ENCODE measurements at places on chromosomes 13 and 19. TPM values are rescaled to one million over a fixed set of nuclear protein-coding genes. Genes with fewer than 3 reads are reported as not detected.

The FSD1 gene
- total RNA-seq, result not detected

The TLE6 gene
- total RNA-seq, result 0.65 TPM

The CLEC17A gene
- total RNA-seq, result not detected

The TNFSF9 gene
- total RNA-seq, result 0.71 TPM

The MADCAM1 gene
- total RNA-seq, result 0.24 TPM

The ELSPBP1 gene
- total RNA-seq, result not detected

The IER2 gene
- total RNA-seq, result 36.9 TPM

The ACER1 gene
- not detected for total RNA-seq

The CEACAM7 gene
- not detected for total RNA-seq

The GPR12 gene
- total RNA-seq, result 0.08 TPM

DNA sequence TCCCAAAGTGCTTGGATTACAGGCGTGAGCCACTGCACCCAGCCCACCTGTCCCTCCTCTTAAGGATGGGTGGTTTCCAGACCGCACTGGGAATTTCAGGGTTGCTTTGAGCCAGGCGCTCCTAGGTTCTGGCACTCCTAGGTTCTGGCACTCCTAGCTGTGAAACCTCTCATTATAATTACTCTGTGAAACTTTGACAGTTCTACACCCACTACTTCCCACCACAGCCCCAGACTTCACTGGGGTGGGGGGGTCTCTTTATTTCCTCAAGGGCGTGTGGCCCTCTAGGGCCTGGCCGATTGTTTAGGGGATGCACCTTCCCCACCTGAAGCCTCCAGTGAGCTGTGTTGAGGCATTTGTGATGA is 2.3 kb upstream of the ADAMTS10 start:
- DNase-seq, result no peak

DNA sequence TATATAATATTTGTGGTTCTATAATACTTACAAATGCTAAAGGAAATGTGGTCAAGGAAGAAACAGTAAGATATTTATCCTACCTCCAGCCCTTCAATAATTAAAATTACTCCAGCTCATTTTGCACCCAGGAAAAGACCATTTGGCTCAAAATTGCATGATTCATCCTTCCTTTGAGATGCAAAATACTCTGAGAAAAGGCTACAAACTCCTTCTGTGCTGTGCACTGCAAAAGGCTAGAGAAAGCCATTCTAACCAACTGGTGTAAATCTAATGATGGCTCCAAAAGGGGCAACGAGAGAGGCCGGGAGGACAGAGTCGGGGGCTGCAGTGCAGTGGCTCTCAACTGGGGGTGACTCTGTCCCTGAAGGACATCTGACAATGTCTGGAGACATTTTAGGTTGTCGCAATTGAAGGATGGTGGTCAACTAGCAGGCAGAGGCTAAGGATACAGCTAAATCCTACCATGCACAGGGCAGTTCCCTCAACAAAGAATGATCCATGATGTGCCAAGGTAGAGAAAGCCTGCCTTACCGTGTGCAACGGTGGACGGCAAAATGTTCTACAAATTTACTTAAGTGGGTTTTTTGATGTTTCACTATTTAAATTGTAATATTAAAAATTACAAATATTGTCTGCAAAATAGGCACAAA is 32.6 kb downstream of the SLC7A1 start:
- DNase-seq, result no peak

DNA sequence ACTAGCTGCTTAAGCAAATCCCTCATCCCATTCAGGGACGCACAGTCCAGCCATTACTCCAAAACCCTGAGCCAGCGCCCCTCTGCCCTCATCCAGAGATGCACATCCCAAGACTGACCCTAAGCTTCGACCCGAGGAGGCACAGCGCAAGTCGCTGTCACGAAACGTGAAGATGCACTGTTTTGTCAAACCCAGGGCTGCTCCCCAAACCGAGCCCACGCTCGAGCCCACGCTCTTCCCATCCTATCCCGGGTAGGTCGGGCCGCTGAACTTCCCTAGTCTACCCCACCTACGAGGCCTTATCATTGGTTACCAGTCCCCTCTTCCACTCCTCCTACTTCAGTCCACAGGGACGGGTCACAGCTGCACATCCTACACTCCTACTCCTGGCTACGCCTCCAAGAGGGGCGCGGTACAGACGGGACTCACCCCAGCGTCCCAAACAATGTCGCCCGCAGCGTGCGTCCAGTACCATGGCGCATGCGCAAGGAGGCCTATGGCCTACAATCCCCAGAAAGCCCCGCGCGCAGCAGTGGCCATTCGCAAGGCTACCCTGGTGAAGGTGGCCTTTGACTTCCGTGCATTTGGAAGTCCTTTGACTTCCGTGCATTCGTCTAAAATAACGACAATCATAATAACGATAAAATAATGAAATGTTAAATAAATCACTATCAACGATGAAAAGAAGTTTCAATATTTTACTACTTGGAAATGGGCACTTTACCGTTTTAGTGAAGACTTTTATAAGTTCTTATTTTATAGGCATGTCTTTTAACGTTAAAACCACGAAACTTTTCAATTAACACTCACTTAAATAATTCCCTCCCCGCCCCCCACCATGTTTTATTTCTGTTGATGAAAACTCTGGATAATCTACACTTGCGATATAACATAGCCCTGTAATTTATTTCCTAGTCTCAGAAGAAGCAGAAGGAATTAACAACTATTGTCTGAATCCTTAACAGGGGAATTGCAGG is at the start of gene ZNF285:
TSS of gene ZNF285 (minus strand) at position 470 of the 977 bp plus-strand sequence. CDS start 4,395 bp downstream, outside the sequence.
- peak; percentile 98 for DNase-seq

DNA sequence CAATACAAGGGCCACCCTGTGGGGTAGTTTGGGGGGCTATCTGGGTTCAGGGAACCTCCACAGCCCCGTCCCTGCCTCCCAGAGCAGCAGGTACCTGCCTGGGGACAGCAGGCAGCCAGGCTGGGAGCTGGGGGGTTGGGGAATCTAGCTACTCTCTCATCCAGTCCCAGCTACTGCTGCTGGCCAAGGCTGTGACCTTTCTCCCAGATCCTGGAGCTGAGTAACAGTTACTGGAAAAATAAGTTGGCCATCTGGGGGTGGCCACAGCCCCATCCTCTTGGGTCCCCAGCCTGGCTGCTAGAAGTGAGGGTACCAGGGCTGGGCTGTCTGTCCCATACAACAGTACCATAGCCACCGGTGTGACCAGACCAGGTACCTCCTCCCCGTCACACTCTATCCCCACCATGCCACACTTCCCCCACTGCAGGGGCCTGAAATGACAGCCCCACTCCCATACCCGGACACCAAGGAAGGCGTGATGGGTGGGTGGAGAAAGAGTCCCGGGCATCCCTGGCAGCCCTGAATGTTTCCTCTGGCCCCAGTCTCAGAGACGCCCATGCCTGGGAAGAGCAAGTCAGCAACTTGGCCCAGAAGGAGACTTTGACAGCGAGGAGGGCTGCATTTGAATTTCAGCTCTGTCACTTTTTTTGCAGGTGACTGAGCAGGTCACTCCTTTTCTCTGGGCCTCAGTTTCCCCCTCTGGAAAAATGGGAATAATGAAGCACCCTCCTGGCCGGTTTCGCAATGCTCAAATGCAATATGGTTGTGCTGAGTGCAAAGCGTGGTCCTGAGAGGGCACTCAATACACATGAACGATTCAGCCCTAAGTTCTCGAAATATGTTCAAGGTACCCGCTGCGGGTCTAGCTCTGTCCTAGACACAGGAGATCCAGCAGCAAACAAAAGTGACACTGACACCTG is 30.7 kb upstream of the NFIC start:
- DNase-seq, result peak; percentile 77

DNA sequence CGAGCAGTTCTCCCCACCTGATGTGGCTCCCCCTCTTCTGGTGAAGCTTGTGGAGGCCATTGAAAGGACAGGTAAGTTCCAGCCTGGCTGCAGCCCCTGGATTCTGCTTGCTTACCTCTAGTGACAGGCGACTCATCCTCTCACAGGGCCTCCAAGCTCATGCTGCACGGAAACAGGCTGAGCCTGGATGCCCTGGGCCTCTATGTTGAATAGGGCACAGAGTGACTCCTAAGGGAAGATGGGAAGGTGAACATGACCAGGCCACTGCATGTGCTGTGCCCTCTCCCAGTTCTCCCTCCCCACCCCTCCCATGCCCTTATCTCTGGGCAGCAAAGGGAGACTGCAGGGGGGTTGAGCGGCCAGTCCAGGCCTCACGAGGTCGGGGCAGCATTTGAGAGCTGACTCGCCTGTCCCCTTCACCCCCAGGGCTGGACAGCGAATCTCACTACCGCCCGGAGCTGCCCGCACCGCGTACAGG is 7.6 kb downstream of the PIK3R2 start:
- no peak for DNase-seq

DNA sequence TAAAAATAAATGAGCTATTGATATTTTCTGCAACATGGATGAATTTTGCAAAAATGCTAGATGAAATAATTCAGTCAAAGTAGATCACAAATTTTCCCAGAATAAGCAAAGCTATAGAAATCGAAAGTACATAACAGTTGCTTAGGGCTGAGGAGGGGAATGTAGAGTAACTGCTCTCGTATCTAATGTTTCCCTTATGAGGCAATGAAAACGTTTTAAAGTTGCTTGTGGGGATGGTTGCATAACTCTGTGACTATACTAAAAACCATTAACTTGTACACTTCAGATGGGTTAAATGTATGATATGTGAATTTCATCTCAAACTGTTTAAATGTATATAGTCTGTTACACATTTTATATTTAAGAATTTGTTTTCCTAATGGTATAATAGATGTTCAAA is 231.7 kb downstream of the GGACT start:
- DNase-seq, result no peak

GRCh38 chr19:18281082-18282020 is at the start of gene JUND:
JUND (minus strand) TSS chr19:18281622; CDS start chr19:18281484, 138 bp downstream.
- DNase-seq, result peak; percentile 98

- no peak for DNase-seq
Observed at GRCh38 chr13:90763476-90764150, 583.9 kb upstream of the MIR17HG start.

GRCh38 chr19:53131085-53131590 is 1.6 kb downstream of the ZNF415 start:
- DNase-seq, result no peak

- DNase-seq, result no peak
Observed at GRCh38 chr13:72782717-72783116, 784 bp downstream of the PIBF1 start.

- no peak for DNase-seq
Observed at GRCh38 chr13:47957073-47957472, 44.0 kb downstream of the SUCLA2 start.

DNA sequence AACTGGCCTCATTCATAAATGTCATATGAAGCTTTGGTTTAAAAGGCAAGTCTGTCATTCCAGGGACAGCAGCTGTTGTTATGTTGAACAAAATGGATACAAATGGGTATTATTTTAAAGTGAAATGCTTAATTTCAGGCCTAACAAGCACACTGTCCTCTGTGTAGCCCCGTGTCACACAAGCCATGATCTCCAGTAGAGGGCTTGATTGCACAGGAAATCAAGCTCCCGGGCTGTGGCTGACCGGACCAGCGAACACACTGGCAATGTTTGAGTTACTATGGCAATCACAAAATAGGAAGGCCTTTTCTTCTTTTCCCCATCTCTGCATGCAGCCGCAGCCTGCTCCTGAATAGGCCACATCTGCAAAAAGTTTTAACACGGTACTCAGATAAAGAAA is 64.0 kb upstream of the GSX1 start:
- DNase-seq, result no peak

GRCh38 chr19:18262917-18263316 is 11.3 kb downstream of the IQCN start:
- DNase-seq, result peak; percentile 18

DNA sequence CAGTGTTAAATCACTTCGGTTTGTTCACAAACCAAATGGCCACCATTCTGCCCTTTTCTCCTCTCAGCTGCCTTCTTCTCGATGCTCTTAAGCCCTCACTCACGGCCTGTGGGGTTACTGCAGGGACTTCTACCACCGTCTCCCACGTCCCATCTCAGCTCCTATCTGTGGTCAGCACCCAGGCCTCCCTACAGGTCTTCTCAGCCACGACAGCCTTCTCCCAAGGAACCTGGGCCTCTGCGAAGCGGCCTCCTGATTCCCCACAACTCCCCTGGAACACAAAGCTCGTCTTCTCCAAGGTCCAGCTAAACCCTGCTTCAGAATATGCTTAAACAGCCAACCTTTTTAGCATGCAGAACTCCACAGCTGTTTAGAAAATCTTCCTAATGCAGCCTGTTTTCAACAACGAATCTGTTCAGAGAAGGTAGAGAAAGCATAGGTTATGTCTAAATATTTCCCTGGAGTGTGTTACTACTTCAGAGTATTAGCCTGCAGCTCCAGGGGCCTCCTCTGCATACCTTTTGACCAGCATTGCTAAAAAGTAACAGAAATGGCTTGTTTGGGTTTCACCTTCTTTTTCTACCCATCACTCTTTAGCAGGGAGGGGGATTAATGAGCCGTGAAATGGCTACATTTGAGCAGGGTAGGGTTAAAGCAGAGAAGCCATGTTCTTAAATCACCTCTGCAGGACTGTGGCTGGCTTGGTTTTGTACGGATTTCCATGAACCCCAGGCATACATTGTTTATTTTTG is 104.0 kb downstream of the COL4A2 start:
- DNase-seq, result no peak

- no peak for DNase-seq
Observed at GRCh38 chr13:52454459-52454819, 839 bp upstream of the CKAP2 start.

GRCh38 chr19:50478901-50479715 is 2.5 kb upstream of the GARIN5A start:
- no peak for DNase-seq

GRCh38 chr13:97986835-97987234 is 33.4 kb downstream of the IPO5 start:
- peak; percentile 26 for DNase-seq

- DNase-seq, result no peak
Observed at GRCh38 chr13:52669677-52670076, 17.0 kb downstream of the SUGT1 start.

GRCh38 chr19:10523135-10523636 is 5.9 kb upstream of the S1PR5 start:
- DNase-seq, result no peak

- peak; percentile 63 for DNase-seq
Observed at GRCh38 chr19:19540715-19541515, 2.9 kb downstream of the CILP2 start.

- no peak for DNase-seq
Observed at GRCh38 chr19:14048443-14049153, 13.3 kb downstream of the PALM3 start.

GRCh38 chr13:27406178-27406939 is 18.1 kb upstream of the GTF3A start:
- no peak for DNase-seq

- DNase-seq, result no peak
Observed at GRCh38 chr13:91946498-91947070, 548.2 kb downstream of the GPC5 start.

GRCh38 chr19:5200844-5201243 is 139.8 kb downstream of the PTPRS start:
- no peak for DNase-seq
